ENCODE measurements at places on chromosomes 3 and 15.

DNA sequence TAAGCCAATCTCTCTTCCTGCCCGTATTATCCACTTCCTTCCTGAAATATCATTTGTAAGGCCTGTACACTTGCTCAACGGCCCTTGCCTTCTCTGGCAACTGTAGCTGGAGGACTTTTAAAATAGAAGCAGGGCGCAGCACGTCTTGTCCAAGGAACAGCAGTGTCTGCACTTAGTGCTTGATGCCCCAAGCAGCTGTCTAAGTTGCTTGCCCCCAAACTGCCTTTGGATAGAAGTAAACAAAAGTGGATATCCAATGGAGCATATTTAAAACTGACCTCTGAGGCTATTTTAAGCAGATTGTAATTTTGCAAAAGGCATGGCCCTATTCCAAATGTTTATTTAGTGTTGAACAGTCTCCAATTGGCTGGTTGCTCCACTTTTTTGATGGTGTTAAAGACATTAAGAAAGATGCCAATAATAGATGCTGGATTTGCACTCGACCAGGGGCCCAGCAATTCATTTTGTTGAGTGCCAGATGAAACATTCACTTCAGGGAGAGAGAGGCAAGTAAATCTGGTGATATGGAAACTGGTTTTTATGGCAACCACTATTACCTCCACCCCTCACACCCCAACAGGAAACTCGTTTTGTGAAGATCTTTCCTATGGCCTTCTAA lies 526.8 kb upstream of the TBL1XR1 start:
- DNase-seq: no peak

DNA sequence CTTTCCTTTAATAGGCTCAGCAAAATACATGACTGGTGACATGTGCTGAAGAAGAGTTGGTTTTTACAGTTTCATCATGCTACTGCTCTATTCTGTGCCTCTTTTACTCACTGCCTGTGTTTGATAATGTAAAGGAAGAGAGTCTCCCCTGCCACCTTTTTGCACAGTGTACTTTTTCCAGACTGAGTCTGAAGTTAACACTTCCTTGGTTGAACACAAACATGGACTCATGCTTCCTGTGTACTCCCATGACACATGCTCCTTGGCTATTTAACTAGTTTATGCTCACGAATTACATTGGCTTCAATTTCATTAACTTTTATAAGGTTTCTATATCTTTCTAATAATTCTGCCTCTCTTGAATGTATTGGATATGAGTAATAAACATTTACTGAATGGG lies 396.1 kb downstream of the VGLL3 start:
- no peak for DNase-seq

DNA sequence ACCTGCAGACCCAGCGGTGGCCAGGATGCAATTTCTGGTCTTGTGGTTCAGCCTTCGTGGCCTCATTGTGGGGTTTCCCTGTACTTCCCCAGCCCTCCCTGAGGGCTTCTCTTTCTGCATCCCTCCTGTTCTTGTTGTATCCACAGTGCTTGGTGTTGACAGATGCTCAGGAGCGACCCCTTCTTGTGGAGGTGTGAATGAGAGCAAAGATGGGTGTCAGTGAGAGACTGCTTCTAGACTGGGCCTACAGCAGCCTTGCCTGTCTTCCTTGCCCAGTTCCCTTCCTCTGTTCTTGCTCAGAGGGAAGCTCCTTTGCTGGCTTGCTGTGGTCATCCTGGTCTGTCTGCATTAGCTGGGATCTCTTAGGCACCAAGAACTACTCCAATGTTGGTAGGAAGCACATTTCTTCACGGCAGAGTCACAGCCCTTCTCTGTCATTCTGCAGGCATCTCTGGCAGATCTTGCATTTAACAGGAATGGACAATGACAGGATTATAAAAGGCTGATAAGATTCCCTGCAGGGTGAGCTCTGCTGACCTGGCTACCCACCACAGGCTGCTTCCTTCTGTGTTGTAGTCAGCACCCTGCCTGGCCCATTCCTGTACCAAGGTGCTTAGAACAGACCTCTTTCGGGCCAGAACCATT lies 317.8 kb upstream of the C2CD4B start:
- DNase-seq: peak; percentile 32

GRCh38 chr3:53525765-53526703 lies 31.6 kb downstream of the CACNA1D start:
- DNase-seq: no peak

GRCh38 chr15:99031688-99032282 lies 24.2 kb upstream of the PGPEP1L start:
- DNase-seq: no peak

DNA sequence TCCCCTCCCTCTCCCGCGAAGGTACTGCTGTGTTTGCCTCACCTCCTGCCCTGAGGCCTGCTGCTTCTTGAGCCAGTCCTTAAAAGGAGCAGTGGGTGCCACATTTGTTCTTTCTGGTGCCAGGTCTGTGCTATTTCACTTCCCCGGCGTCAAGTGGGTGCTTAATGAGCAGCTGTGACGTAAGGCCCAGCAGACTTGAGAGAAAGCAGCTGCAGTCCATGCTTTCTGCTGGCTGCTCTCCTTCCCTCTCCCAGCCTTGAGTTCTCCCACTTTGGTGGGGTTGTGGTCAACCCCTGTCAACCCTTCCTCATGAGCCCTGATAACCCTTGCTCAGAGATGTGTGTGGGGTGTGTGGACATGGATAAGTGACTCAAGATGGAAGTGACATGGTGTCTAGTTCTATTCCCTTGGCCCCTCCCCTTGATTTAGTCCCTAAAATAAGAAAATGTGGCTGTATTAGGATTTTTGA lies 6.9 kb downstream of the INAFM2 start:
- no peak for DNase-seq

- DNase-seq: peak; percentile 53
Observed at GRCh38 chr3:34207002-34207401, 408.6 kb downstream of the PDCD6IP start.

DNA sequence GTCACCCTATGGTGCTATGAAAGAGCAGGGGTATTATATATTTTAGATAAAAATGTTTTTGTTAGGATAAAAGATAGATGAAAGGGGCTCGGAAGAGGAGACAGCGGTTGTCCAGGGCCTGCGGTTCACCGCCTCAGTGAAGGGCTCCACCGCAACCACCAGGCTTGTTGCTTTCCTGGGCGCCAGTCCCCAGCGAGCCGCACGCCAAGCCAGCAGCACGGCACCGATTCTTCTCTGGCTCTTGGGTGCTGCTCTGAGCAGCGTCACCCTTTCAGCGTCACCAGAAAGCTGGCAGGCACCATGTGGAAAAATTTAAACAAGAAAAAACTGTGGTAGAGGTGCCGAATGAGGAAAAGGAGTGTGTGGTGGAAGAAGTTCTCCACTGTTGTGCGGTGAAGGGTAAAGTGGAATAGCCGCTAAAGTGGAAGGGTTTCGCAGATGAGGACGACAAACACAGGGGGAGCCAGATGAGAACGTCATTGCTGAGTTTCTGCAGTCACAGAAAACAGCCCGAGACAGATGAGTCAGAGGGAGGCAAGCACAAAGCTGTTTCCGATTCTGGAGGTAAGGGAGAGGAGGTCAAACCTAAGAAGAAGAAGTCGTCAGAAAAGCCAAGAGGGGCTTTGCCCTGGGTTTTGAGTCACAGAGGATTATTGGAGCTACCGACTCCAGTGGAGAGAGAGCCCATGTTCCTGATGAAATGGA lies 569.2 kb downstream of the ZBBX start:
- no peak for DNase-seq

All from SW 1271 (cell line).